Non-pigmented ciliary epithelial cell (primary cell): ENCODE measurements at places on chromosomes 1 and 21.

DNA sequence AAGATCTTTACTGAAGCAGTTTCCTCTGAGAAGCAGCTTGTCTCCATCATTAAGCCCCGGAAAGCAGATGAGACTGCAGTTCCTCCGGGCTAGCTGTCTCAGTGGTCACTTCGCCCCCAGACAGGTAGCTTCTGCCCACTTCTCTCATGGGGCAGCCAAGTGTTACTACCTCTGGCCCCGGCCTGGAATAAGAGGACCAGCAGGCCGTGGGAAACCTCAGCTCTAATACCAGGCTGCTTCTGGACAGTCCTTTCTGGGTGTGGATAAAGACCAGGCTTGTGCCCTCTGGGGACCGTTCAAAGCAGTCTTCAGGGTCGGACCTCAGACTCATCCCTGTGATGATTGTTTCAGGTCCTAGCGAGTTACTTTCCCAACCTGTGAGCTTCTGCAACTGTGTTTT, 54.8 kb downstream of the RUNX3 start:
- no peak for DNase-seq

DNA sequence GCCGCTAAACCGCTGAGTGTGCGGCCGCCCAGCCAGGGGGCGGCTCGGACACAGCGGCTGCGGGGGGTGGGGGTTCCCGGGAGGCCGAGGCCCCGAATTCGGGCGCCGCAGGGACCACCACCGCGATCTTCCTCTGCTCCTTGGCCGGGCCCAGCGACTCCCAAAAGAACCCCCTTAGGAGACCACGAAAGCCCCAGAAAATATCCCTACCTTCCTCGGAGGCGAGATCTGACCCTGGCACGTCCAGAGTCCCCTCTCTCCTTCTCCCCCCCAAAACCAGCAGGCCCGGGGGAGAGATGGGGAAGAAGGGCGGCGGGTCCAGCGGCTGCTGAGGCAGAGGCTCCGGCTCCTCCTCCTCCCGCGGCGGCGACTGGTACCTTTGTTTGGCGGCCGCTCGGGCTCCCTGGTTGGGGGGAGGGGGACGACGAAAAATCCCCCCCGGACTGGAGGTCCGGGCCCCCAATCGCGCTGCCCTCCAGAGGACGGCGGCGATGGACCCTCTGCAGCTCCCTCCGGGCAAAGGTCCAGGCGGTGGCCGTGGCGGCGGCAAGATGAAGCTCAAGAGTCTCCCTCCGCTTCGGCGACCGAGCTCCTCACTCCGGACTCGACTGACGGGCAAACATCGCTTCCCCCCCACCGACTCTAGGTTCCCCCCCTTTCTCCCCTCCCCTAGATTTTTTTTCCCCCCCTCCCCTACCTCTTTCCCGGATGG, at the start of gene ARID4B:
TSS of gene ARID4B (minus strand) at position 621 of the 712 bp plus-strand sequence. CDS start 1,260 bp downstream, outside the sequence.
- no peak for DNase-seq

DNA sequence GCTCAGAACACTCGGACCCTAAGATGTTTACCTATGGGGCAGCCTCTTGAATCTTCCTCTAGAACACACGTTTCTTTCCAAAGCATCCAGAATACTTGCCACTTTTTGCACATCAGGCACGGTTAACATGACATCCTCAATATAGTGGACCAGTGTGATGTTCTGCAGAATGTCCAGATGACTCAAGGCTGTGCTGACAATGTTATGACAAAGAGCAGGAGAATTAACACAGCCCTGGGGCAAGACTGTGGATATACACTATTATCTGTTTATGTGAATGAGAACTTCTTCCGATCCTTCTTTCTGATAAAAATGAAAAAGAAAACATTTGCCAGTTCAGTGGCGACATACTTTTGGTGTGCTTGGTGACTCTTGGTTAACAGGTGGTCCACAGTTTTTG, 154.3 kb downstream of the PDE4B start:
- DNase-seq, result no peak

DNA sequence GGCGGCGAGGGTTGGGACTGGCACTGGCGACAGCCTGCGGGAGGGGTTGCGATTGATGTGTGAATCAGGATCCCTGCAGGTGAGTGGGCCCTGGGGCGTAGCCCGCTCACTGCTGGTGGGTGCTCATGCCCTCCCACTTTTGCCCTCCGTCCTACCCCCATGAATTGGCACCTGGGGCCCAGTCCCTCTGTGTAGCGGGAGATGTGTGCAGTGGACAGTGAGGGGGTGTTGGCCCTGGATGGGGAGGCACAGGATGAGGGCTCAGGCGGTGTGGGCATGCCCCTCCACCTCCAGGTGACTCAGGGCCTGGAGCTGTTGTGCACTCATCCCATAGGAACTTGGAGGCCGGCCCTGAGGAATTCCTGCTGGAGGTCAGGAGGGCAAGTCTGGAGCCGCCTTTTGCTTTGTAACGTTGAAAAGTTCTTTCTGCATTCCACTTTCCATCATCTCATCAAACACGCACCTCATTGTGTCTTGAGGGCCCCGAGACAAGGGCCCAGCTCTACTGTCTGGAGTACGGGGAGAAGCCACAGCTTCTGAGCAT, 3.0 kb downstream of the PEAR1 start:
- peak; percentile 70 for DNase-seq

DNA sequence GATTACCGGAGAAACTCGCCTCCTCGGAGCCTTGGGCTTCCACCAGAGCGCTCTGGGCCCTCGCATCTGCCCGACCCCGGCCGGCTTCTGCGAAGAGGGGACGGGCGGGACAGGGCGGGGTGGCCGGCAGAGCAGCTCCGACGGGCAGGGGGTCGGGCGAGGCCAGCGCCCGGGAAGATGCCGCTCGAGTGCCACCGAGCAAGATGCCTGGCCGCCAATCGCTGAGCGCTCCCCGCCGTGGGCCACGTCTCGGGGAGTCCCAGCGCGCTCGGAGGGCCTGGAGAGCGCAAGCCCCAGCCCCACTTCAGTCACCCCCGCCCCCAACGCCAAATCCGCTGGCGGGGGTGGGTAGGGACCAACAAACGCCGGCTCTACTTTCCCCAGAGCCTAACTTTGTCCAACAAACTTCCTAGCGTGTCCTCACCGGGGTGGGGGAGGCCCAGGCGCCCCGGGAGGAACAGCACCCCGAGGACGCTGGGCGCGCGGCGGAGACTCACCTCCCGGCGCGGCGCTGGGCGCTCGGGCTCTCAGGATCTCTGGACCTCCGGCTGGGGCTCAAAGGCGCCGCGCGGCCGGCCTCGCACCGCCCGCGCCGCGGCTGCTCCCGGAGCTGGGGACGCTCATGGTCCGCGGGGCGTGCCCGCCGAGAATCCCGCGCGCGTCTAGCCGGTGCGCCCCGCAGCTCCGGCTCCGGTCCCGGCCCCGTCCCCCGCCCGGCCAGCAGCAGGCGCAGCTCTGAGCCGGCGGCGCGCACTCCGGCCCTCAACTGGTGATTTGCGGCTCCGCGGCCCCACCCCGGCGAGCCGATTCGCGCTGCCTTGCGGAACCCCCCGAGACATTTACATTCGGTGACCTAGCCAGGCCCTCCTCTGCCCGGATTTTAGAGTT, at the start of gene BCAR3:
TSS of gene BCAR3 (minus strand) at position 737 of the 888 bp plus-strand sequence. CDS start 6,907 bp downstream, outside the sequence.
- DNase-seq, result no peak

- no peak for DNase-seq
Measured at GRCh38 chr1:223179786-223180185, 36.7 kb upstream of the TLR5 start.

GRCh38 chr1:230077436-230078213, 10.6 kb downstream of the GALNT2 start:
- no peak for DNase-seq

DNA sequence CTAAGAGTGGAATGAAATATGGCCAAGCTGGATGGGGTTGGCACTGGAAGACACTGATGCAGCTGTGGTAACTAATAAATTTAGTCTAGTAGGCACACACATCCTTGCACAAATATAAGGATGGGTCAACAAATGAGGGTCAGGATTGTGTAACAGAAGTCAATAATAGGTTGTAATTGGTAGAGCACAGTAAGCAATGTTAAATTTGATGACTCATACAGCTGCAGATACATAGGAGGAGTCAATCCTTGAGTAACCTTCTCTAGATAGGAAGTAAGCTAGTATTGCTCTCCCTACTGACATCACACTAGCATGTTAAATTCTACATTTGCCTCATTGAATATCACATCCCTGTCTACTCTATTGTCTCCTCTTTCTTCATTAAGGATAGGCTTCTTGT, 332.1 kb downstream of the PTPRC start:
- no peak for DNase-seq

DNA sequence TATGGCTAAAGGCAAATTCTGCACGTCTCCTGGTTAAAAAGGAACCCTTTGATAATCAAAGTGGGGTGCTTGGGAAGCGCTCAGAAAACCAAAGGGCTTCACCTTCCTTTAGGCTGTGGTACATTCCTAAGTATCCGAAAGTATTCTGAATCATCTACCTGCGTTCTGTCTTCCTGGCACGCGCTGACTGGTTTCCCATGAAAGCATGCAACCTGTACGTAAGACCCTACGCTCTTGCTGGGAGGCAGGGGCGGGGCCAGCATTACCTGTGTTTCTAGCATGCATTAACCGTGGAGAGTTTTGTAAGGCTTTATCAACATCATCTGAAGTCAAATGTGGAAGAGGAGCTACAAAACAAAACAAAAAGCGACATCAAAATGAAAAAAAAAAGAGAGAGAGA, 96.0 kb downstream of the ERG start:
- DNase-seq, result no peak

- no peak for DNase-seq
Measured at GRCh38 chr1:246597340-246597739, 31.1 kb downstream of the CNST start.

GRCh38 chr1:160963521-160963920, 8.9 kb upstream of the ITLN2 start:
- DNase-seq, result no peak

DNA sequence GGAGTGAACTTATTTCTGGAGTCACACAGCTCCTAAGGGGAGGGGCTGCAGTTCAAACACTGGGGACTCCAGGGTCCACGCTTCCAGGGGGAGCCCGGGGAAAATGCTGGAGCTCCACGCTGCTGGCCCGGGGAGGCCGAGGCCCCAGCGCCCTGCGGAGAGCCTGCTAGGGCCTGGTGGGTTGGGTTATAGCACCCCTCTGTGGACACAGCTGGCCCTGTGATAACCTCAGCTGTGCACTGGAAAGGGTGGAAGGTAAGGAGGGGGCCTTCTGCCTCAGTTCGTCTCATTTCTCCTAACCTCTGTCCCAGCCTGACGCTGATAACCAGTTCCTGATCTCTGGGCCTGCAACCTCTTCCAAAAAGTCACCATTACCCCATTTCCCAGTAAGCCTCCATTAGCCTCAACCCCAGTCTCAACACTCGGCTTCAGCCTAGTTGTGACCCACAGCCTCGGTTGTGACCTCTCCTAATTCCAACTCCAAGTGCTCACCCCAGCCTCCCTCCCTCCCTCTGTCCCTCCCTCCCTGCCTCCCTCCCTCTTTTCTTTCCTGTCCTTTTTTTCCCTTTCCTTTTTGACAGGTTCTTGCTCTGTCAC, 7.1 kb downstream of the NBL1 start:
- no peak for DNase-seq

DNA sequence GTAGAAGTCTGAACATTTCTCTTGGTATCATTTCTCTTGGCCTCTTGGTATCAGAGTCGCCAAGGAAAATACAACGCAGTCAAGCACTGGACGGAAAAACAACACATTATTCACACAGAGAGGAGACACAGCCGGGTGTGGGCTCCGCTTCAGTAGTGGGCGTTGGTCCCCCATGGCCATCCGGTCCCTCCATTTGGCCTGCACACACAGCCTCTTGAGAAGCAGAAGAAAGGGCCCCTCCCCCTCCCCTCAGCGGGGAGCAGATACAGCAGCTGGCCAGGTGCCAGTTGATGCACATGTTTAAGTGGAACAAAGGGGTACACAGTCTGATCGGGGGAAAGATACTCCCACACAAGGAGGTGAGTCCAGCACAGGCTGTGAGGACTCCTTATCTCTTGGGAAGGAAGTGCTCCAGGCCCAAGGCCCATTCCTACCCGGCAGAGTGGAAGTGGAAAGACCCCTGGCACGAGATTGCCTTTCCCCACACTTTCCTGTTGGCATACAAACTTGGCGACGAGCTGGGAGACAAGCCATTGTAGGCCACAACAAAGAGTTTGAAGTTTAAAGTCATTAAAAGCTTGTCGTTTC, 311.3 kb downstream of the FAM72C start:
- DNase-seq, result no peak

GRCh38 chr1:224175617-224176016, 7.4 kb upstream of the DEGS1 start:
- no peak for DNase-seq

GRCh38 chr21:45113543-45113942, 39.2 kb downstream of the ADARB1 start:
- DNase-seq, result no peak

GRCh38 chr1:172533513-172534151, 682 bp downstream of the SUCO start:
- DNase-seq, result no peak

GRCh38 chr1:43324810-43325209, 12.8 kb upstream of the MPL start:
- no peak for DNase-seq

GRCh38 chr1:33176887-33177286, 5.0 kb downstream of the TRIM62 start:
- DNase-seq, result no peak

GRCh38 chr1:247077213-247077612, 1.4 kb downstream of the ZNF670 start:
- no peak for DNase-seq

GRCh38 chr1:9292361-9293240, at the start of gene SPSB1:
Gene SPSB1, plus strand, starts transcription at chr1:9292894. Its CDS starts 62,998 bp downstream, at chr1:9355892.
- DNase-seq, result no peak

DNA sequence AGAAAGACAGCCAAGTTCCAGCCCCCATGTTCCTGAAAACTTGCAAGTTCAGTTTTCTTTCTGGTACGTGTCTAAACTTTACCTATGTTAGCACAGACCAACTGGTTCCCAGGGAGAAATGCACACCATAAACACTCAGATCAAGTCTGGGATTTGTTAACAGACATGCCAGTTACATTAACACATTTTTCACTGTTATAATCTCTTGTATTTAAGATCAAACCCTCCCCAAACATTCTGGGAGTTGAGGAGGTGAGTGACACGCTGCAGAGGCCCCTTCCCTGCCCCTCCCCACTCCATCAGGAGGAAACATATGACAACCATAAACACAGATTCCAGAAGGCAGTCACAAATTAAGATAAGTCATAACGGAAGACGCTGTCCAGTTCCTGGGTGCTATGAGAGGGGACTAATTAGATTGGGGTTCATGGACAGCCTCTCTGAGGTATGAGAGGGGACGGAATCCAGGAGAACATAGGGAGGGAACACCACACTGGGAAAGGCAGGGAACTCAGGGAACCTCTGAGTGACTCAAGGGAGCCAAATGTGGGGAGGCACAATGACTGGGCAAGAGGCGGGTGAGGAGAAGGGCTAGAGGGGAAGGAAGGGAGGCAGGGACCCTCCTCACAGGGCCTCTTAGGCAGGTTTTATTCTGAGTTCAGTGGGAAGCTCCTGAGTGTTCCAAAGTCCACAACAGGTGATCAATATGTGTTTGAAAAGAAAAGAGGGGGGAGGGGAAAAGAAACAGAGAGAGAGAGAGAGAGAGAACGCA, 25.0 kb downstream of the DUSP10 start:
- no peak for DNase-seq

GRCh38 chr1:93818570-93818959, 60.4 kb downstream of the DNTTIP2 start:
- DNase-seq, result no peak

- no peak for DNase-seq
Measured at GRCh38 chr1:156194300-156194652, 372 bp downstream of the SLC25A44 start.
